ENCODE measurements at places on chromosomes 12 and 14. TPM values are rescaled to one million over a fixed set of nuclear protein-coding genes. Genes with fewer than 3 reads are reported as not detected.

The GTF2H3 gene
- total RNA-seq = 37.6 TPM

The RTL1 gene
- total RNA-seq = not detected

The KRT72 gene
- total RNA-seq = not detected

The MUCL1 gene
- total RNA-seq = not detected

All from PC-3 (cell line).